ENCODE measurements at places on chromosomes 3 and 15.

DNA sequence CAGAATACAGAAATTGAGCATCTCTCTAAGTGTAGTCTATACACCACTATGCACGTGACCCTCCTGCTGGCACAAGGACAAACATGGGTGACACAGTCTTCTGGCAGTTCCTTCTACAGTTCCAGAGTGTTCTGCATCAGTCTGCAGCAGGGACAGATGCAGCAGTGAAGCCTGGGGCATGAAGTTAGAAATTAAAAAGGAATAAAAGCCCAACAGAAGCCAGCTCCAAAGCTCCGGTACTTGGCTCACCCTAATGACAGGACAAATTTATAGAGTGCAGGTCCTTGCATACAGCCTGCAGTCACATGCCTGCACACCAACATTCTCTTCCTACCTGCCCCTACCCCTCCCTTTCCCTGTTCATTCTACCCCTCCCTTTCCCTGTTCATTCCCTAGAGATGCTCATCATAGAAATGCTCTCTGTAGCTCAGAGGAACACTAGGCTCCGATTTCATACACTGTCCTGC, 15.0 kb downstream of the UACA start:
- DNase-seq: no peak

DNA sequence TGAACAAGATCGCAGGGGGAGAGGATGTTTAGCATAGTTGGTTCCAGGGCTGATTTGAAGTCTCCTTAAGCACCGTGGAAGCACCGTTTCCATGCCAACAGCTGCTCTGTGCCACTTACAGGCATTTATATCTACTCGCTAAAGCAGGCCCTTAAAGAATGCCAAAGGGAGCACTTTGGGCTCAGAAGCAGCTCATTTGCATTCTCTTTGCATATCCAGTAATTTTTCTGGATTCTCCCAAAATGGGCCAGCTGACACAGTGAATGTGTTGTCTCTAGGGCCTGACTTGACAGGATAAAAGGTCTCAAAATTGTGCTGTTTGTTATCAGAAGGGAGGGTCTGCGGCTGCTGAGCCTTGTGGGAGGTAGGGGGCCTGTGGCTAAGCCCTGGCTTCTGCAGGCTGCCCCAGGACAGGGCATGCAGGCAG, 138.6 kb downstream of the FBLN2 start:
- DNase-seq: peak; percentile 23

DNA sequence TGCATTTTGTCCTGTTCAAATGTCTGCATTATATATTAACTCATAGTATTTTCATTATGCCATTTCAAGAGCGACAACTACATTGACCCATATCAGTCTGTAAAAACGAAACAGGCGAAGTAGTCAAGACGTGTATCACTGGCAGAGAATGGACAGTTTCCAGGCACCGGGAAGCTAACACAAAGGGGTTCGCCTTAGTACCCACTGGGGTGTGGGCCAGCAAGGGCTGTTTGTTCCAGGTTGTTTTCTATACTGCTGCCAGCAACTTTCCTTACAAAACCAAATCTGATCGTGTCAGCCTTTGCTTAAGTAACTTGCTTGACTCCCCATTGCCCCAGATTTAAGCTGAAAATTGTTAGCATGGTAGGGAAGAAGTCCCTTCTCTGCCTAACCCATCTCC, 87.1 kb downstream of the CGNL1 start:
- peak; percentile 82 for DNase-seq

- DNase-seq: no peak
These were observed 124.2 kb upstream of the SMAD3 start for GRCh38 chr15:66941108-66941711.

DNA sequence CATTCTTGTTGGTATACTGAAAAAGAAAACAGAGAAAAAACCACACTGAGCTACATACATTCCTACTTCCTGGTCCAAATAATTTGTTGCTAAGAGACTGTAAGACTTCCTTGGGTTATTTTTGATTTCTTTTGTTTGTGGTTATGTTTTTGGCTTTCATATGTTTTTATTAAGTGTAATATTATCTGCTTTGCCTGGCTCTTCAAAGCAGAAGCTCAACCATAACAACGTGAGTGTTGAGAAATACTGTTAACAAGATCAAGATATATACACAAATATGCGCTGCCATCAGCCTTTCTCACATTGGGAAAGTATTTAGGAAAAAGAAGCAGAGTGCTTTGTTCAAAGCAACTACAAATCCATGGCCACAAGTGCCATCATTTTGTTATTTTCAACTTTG, 556.2 kb upstream of the CBLB start:
- DNase-seq: no peak

DNA sequence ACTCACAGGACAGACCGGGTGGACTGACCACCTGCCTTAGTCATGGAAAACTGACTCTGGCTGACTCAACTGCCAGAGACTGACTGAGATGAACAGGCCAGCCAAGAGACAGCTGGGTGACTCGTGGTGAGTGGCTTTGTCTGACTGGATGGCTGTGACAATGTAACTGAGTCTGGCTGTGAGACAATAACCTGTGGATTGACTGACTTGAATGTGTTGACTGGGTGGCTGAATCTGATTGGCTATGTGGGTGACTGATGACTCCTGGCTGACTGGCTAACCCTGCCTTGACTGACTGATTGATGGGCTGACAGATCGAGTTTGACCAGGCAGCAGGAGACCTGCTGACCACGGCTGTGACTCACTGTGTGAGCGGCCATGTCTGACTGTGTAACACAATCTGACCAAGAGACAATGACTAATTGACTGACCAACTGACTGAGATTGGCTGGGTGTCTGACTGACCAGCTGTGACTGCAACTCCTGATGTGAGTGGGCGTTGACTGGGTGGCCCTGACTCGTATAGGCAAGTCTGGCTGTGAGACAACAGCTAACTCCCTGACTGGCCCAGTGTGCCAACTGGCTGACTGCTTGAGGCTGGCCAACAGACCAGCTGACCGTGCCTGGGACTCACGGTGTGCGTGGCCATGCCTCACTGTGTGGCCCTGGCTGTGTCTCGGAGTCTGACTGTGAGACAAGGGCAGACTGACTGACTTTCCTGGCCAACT, 509.1 kb downstream of the SHQ1 start:
- DNase-seq: no peak

GRCh38 chr15:62437753-62438152, 272.7 kb upstream of the C2CD4B start:
- no peak for DNase-seq

DNA sequence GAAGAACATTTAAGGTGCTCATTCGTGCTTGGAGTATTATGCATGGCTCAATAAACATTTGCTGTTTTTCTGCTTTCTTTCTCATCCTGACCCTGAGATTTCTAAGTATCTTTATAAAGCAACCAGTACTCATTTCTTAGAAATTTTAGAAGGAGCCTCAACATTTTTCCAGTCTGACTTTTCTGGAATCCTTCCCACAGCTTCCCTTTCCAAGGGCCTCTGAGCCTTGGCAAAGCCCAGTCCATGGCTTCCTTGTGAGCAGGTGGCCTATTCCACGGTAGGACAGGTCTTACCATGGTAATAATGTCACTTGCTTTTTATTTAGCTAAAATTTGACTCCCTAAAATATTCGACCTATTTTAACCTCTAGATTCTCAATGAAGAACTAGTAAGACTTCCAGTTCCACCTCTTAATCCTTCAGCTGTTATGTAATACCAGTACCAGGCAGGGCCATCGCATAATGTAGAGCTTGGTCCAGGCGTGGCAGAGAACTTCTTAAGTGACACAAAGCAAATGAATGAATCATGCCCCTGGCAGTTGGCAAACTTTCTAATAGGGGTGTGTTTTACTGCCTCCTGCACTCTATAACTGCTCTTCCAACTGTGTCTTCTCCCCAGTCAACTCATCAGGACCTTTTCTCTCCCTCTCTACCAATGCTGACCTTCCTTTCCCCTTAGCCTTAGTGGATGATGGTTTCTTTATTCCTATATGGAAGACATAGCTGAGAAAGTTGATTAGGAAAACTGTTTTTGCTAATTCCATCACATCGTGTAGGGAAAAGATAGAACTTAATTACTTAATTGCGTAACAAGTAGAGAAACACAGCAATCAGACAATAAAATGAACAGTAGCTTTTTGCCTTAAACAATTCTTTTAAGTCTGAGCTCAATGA, 894 bp upstream of the TM4SF4 start:
- DNase-seq: no peak

- no peak for DNase-seq
These were observed 7.7 kb upstream of the DIPK2A start for GRCh38 chr3:143963946-143964345.

DNA sequence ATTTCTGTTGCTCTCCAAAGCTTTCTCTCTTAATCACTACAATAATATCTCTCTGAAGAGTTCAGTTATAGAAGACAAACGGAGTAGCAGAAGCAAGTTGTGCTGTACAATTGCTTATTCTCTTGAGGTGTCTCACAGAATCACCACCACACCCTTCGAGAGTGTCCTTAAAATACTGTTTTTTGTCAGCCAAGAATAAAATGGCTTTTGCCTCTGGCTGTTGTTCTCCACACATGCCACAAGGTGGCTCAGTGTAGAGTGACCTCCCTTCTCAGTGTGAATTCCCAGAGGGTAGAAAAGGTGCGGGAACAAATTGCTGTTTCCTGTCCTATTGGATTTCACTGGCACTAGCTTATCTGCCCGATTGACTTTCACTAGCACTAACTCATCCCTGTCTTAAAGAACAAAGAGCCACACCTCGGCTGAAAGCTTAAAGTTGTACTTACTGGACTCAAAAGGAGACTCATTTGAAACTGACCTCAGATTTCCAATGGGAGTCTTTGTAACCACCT, 134.2 kb upstream of the SATB1 start:
- no peak for DNase-seq

DNA sequence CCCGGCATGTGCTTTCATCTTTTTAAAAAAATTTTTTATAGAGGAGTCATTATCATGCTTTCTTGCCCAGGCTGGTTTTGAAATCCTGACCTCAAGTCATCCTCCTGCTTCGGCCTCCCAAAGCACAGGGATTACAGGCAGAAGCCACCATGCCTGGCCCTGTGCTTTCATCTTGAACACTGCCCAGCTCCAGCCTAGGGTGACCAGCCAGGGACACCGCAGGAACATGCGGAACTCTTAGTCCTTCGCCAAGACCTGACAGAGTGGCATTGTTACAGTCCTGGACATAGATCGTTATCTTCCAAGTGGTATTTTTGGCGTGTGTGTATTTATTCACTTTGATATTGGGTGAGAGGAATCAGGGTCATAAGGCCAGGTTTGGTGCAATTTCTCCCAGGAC, 7.9 kb upstream of the FURIN start:
- DNase-seq: no peak

GRCh38 chr3:157958457-157958856, 147.8 kb downstream of the SHOX2 start:
- no peak for DNase-seq

- no peak for DNase-seq
These were observed 67.5 kb downstream of the DENND4A start for GRCh38 chr15:65724464-65725215.

- no peak for DNase-seq
These were observed 107.8 kb downstream of the MYRIP start for GRCh38 chr3:39917065-39917773.

- DNase-seq: no peak
These were observed 28.4 kb upstream of the EPHB3 start for GRCh38 chr3:184532940-184533732.

DNA sequence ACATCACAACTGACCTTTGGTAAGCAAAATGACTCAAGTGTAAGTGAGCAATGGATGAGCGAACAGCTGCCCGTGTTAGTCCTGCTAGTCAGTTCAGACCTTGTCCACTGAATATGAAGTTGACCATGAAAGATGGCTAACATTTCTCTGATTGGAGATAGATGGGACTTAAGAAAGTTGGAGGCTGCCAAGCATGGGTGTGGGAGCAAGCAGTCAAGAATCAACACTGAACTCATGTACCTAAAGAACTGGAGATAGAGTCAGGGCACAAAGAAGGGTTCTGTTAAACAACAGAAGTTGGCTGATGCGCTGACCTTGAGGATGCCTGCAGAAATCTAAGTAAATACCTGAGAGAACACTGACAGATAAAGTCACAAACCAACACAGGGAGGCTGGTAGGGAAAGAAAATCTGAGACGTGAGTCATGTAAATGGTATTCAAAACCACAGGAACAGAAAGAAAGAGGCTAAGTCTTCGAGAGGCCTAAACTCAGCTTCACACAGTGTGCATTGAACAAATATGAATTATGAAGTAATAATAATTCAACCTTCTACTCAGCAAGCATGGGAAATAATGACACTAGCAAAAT, 30.7 kb upstream of the ANPEP start:
- DNase-seq: no peak

GRCh38 chr3:150237490-150237889, 170.6 kb upstream of the TSC22D2 start:
- DNase-seq: no peak

DNA sequence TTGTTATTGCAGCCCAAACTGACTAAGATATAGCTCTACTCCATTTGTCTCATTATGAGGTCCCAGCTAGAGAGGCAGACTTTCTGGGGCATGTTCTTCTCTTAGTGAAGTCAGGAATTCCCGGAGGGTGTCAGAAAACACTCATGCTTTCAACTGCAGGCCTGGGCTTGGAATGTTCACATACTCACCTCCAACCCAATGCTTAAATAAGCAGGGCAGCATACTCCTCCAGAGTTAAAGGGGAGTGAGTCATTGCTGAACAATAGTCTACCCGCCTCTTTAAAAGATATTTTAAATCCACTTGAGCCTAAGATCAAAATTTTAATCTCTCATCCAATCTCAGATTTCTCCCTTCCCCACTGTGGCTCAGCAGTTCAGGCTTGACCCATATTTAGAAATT, 167.8 kb upstream of the DPH6 start:
- DNase-seq: no peak

- DNase-seq: no peak
These were observed 10.4 kb downstream of the WDR82 start for GRCh38 chr3:52268036-52268435.

DNA sequence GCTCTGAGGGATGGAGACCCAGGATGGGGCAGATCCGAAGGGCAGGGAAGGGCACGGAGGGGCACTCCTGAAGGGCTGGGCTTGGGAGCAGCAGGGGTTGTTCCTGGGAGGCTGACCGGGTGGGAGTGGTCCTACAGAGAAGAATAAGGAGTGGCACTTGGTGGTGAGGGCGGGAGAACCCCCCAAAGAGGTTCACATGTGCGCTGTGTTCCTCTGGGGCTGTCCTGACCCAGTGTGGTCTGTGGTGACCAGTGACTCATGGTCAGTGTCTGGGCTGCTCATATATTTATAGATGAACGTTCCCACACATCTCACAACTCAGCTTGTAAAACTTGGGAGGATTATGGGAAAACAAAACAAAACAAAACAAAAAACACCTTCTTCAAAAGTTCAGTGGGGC, 10.0 kb downstream of the TRPM1 start:
- no peak for DNase-seq

DNA sequence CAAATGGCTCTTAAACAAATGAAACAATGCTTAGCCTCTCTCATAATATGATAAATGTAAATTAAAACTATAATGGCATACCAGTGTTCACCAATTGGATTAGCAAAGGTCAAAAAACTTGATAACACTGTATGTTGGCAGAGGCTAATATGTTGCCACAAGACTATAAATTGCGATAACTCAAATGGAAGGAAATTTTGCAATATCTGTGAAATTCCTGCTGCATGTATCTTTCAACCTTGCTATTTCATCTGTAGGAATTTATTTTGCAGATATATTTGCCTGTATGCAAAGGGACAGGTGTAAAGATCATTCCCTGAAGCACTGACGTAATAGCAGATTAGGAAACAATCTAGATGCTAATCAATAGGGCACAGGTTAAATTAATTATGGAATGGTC, 191.4 kb upstream of the EIF1B start:
- DNase-seq: no peak

Measured in caudate nucleus (tissue), 63 donors.